ENCODE measurements at places on chromosomes 1 and 21.

DNA sequence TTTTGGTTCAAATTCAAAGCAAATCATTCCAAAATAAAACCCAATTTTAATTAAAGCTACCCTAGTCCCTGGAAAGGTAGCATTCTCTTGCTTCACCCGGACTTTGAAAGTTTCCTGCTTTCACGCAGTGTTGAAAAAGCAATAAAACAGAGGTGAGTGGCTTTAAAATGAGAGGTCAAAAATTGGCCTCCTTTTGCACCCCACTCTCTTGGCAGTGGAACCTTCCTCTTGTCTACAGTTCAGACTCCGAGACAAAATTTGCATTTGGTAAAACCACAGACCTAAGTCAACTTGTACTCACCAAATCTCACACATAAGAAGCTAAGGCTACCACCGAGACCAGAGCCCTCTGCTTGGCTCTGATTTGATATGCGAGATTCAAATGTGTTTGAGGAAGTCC lies 252.7 kb downstream of the TTLL7 start:
- no peak for DNase-seq

DNA sequence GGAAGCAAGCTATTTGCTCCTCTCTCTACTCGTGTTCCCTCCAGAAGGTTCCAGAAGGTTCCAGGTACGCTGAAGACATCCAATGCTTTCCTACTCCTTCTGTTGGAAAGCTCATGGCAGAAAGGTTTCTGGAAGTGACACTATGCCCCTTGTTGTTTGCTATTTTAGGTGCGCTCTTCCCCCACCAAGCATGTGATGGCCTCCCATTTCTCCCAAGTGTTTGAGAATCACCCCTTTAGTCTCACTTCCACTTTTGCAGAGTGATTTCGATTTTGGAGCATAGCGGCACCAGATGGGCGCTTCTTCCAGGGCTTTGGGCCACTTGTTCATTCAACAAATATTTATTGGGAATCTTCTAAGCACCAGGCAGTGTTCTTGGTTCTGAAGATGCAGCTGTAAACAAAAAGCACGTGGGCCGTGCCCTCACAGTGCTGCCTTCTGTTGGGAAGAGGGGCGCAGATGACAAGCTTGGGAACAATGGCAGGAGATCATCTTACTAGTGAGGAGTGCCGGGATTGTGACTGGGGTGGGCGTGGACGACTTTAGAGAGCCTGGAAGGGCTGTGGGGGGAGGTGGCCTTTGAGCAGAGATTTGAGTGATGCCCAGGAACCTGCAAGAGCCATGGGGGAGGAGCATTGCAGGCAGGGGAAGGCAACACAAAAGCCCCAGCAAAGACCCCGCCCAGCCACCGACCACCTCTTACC lies 43.0 kb upstream of the TARDBP start:
- no peak for DNase-seq

DNA sequence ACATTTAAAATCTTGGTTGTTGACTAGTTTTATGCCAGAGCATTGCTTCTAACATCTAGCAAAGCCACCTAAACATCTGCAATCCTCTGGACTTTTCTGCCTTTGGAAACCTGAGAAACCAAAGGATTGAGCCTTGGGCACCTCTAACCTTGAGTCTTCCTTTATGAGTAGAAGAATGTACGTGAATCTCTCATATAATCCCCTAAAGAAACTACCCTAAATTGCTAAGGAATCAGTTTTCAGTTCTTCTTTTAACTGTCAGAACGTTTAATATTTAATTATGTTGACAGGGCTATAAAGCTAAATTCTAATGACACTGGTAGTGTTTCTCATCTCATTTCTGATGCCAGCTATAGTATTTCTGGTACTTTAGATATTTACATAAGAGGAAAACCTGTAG lies 997.3 kb downstream of the AMY1C start:
- DNase-seq, result no peak

GRCh38 chr1:225888289-225888897 lies 553 bp downstream of the LEFTY1 start:
- no peak for DNase-seq

- no peak for DNase-seq
Observed at GRCh38 chr1:83131692-83131955, 867.3 kb downstream of the TTLL7 start.

DNA sequence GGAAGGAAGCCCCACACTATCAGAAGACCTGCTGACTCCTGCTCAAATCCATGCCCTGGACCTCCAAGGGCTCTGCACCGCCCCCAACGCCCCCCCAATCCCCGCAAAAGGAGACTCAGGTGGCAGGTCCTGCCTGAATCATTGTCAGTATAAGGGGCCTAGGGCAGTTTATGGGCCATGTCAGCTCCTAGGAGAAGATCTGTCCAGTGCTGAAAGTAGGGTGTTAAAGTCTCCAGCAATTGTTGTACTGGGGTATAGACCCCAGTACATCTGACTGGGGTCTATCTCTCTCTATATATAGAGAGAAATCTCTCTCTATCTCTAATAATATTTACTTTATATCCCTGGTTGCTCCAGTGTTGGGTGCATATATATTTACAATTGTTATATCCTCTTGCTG lies 12.1 kb upstream of the OLIG2 start:
- DNase-seq, result no peak

GRCh38 chr1:113014508-113014907 lies 58.5 kb upstream of the LRIG2 start:
- DNase-seq, result no peak

GRCh38 chr21:41168391-41169257 lies 664 bp downstream of the BACE2 start:
- no peak for DNase-seq

DNA sequence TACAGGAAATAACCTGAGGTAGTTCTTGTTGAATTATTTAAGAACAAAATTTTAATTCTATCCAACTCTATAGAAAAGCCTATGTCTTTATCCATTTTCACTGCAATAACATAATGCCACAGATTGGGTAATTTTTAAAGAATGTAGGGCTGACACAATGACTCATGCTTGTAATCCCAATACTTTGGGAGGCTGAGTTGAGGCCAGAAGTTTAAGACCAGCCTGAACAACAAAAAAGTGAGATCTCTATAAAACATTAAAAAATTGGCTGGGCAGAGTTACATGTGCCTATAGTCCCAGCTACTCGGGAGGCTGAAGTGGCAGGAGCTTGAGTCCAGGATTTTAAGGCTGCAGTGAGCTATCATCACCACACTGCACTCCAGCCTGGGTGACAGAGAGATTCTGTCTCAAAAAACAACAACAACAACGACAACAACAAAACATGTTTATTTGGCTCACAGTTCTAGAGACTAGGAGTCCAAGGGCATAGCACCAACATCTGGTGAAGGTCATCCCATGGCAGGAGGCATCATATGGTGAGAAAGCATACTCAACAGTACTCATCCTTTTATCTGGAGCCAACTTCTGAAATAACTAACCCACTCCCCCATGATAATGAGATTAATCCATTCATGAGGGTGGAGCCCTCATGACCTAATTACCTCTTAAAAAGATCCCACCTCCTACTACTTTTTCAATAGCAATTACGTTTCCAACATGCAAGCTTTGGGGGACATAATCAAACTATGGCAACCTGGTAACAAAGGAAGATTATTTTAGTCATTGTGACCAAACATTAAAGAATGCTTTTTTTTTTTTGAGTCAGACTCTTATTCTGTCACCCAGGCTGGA lies 59.6 kb downstream of the ABL2 start:
- DNase-seq, result no peak

- no peak for DNase-seq
Observed at GRCh38 chr1:116257836-116258235, 115.2 kb upstream of the ATP1A1 start.

All from stimulated activated CD4-positive, alpha-beta T cell treated with anti-CD3 and anti-CD28 coated beads, Interleukin-2, amount 100 ng/mL, for 24 hours (primary cell).